ENCODE measurements at places on chromosomes 4 and X.

GRCh38 chrX:50157545-50158135, 43.2 kb downstream of the AKAP4 start:
- DNase-seq = no peak

- no peak for DNase-seq
These were observed 75.6 kb upstream of the BOD1L1 start for GRCh38 chr4:13703096-13703495.

- DNase-seq = no peak
These were observed 1143.8 kb downstream of the PCDH19 start for GRCh38 chrX:99266255-99266654.

- no peak for DNase-seq
These were observed 1.5 kb downstream of the CFAP97 start for GRCh38 chr4:185201977-185202962.

DNA sequence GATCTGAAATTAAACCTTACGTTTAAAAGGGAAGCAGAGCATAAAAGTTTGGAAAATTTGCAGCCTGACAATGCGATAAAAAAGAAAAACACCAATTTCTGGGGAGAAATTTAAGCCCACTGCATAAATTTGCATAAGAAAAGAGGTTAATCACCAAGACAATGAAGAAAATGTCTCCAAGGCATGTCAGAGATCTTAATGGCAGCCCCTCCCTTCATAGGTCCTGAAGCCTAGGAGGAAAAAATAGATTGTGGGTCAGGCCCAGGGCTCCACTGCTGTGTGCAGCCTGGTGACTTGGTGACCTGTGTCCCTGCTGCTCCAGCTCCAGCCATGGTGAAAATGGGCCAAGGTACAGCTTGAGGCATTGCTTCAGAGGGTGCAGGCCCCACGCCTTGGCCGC, 264.0 kb upstream of the CT83 start:
- no peak for DNase-seq

DNA sequence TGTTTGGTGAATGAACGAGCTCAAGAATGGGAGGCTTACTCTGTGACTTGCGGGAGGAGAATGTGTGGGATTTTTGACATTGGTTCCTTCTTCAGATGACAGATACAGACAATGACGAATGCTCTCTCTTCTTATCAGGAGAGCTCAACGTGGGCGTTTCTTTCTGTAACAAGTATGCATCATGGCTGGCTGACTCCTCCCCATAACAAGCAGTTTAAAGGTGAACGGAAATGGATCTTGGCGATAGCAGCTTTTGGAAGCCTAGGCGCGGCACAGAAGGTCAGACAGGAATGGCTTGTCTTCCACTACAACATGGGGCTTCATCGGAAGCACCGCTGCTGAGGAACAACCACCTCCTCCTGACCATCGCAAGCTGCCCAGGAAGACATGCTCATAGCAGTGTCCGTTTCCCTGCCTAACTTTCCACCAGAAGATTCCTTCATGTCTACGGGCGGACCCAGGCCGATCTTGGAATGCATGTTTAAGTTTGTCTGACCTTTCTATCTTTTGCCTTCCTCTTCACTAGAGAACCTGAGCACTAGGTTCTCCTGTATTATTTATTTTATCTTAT, 18.3 kb upstream of the ACSL1 start:
- no peak for DNase-seq

DNA sequence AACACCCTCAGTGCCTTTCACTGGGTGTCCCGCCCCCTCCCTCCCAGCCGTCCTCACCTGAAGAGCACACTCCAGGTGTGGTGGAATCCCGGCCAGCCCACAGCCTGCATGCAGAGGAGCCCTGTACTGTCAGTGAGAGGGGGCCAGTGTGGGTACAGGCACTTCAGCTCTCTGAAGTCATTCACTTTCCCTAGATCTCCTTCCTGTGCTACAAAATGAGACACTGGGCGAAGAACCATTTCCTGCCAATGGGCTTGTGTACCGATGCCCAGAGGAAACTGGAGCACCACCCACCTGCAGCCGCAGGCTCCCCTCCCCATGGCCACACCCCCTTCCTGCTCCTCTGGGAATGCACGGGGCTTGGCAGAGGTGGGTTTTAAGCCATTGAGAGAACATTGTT, 73.9 kb upstream of the C4orf50 start:
- no peak for DNase-seq

DNA sequence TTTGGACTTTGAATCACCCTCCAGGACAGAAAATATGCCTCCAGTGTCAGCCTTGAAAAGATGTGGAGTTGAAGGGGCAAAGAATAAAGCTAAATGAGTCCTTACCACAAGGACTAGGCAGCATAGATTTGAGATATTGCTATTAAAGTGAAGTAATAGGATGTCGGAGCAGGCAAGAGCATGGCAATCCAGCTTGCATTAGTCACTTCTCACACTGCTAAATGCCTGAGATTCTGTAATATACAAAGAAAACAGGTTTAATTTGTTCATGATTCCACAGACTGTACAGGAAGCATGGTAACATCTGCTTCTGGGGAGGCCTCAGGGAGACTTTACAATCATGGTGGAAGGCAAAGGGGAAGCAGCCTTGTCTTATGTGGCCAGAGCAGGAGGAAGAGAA, 109.8 kb upstream of the PCDH7 start:
- no peak for DNase-seq

DNA sequence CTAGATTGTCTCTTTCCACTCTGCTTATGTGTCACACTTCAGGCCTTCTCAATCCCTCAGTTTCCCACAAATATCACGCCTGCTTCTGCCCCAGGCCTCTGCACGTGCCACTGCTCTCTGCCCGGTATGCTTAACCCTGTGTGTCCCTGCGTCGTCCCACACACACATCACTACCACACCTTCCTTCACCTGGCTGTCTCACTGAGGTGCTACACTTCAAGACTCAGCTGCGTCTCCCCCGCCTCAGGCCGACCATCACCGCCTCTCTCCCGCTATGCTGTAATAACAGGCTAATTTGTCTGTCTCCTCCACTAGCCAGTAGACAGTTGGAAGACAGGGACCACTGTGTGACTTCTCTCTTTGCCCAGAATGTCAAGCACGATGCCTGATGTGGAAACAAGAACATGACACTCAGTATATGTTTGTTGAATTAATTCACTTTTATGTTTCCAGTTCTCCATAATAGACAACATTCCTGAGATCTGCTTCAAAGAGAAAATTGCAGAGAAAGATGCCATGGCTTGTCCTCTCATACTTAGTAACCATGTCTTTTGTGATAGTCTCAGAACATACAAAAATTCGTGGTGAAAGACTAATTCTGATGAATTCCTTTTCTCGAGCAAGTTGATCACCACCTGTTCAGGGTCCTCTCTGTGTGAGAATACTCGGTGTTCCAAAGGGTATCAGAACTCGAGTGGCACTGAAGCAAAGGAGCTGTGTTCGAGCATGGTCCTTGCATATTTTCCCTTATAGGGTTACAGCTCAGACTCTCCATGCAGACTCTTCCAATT, 54.2 kb downstream of the AFAP1 start:
- DNase-seq = no peak

DNA sequence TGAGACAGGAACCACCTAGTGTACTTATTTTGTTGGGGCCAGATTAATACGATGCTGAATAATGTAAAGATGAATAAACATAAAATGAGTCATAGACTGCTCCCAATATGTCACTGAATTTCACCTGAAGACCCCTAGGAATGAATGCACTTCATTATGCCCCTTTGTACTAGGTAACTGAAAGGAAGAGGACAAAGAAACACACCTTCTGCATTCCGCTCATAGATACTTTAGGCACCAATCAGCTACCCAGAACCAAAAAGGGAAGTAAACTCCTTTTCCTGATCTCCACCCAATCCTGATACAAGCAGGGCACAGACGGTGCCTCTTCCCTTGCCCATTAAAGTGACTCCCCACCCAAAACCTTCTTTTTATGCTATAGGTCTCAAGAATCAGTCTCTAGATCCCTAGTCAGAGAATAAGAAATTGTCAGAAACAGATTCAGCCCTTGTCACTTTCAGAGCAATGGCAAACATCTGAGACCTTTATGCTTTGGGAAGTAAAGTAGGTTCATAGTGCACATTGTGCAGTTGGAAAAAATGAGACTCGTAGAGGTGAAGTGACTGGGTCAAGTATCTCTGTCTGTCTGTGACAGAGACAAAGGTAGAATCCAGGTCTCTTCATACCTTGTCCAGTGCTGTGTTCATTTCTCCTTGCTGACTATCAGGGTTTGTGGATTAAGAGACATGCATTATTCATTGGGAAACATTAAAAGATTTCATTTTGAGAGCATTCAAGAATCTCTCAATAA, 2.3 kb downstream of the GPR174 start:
- DNase-seq = no peak

- no peak for DNase-seq
These were observed 79.8 kb downstream of the RLIM start for GRCh38 chrX:74534569-74535038.

- no peak for DNase-seq
These were observed 110.2 kb upstream of the TENM3 start for GRCh38 chr4:182133033-182133432.

DNA sequence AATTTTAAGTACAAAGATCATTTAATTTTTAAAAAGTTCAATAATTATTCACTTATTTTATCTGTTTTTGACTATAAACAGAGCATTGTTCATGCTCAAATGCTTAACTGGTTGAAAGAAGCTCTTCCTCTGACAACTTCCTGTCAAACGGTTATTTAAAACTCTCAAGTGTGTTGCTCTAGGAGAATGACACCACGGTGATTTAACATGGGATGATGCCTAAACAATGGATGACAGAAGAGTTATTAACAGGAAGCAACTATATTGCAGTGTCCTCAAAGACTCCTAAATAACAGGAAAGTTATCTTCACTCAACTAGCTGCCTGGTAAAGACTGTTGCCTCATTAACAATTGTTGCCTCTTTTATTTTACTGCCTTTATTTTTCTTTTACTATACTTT, 509.6 kb downstream of the PACRGL start:
- no peak for DNase-seq

- DNase-seq = no peak
These were observed 251.8 kb upstream of the FTHL17 start for GRCh38 chrX:31323658-31324057.

GRCh38 chr4:136009258-136009832, 1522.9 kb downstream of the PCDH18 start:
- DNase-seq = no peak

GRCh38 chrX:10929747-10930146, 181.4 kb upstream of the HCCS start:
- no peak for DNase-seq

DNA sequence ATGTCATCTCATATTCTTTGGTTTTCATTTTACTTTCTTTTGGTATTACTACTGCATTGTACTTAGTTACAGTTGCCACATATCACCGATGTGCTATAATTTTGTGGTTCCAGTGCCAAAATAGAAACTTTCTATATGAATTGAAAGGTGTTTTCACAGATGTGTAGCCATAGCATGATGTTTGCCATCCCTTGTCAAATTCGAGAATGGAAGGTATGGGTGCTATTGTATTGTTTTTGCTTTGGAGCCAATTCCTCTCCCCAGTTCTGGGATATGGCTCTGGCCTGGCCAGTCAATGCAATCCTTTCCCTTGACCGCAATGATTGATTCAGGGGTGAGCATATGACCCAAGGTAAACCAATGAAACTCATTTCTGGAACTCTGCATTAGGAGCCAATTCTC, 86.2 kb upstream of the RPS6KA3 start:
- DNase-seq = no peak

DNA sequence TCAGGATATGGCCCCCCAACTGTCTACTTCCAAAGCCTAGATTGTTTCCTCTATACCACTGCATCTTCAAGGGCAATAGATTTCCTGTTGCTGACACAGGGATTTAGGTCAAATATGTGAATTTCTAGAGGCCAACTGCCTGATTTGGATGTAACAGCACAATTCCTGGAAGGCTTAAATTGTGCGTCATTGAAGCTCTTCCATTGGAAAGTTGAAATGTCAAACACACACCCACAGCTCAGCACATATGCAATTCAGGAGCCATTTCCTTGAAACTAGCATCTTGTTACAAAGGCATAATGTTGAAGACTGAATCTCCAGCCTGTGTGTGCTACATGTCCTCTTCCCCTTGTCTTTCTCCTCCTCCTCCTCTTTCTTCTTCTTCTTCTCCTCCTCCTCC, 158.6 kb downstream of the STK32B start:
- no peak for DNase-seq

- DNase-seq = no peak
These were observed 71.7 kb downstream of the FAM184B start for GRCh38 chr4:17709763-17710068.

- DNase-seq = no peak
These were observed 353.8 kb upstream of the CASK start for GRCh38 chrX:42276982-42277690.

GRCh38 chrX:17405225-17405969, 30.4 kb downstream of the NHS start:
- no peak for DNase-seq

- DNase-seq = no peak
These were observed 211.7 kb downstream of the NAF1 start for GRCh38 chr4:162954976-162955375.

DNA sequence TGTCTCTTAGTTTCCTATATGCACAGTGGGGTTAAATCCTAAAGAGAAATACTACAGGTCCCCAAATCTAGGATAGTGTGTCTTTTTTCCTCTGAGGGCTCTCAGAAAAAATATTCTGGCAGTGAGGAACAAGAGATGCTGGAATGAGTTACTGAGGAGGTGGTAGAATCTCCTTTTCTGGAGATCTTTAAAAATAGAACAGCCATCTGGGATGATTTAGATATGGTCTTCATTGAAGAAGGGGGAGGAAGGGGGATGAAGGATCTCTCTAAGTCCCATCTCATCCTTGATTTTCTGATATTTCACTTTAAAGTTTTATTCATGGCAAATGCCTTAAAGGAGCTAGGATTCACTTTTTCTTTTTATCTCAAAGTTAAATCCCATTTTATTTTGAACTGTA, 235.0 kb downstream of the MAML3 start:
- DNase-seq = no peak

- DNase-seq = no peak
These were observed 226.3 kb downstream of the KCNIP4 start for GRCh38 chr4:21722157-21722839.

GRCh38 chr4:177483271-177483670, 41.0 kb upstream of the AGA start:
- no peak for DNase-seq

DNA sequence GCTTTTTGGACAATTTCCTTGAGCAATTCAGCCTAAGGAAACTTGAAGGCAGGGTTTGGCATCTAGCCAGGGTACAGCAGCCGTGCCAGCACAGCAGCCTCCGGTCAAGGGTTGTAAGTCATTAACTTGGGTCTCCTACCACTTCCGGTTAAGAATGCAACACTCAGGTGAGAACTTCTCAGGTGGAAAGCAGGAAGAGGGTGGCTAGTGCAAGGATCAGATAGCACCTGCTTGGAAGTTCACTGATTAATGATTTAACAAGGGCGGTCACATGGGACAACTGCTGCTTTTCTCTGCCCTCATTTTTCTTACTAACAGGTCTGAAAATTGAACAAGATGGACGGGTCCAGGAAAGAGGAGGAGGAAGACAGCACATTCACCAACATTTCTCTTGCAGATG, 30.1 kb upstream of the SCOC start:
- no peak for DNase-seq

GRCh38 chrX:80282535-80282934, 137.7 kb upstream of the TENT5D start:
- DNase-seq = no peak

GRCh38 chrX:46582966-46583365, 9.4 kb downstream of the CHST7 start:
- no peak for DNase-seq

GRCh38 chr4:6608758-6609414, 31.6 kb upstream of the MRFAP1 start:
- DNase-seq = no peak

Data from stimulated activated CD4-positive, alpha-beta T cell treated with anti-CD3 and anti-CD28 coated beads, TNF-alpha, amount 100 ng/mL, for 4 hours (primary cell).